ENCODE measurements at places on chromosomes 2 and 18.

- DNase-seq, result no peak
Measured at GRCh38 chr18:58227361-58227930, 183.4 kb downstream of the NEDD4L start.

- DNase-seq, result no peak
Measured at GRCh38 chr2:99420031-99420430, 69.8 kb downstream of the REV1 start.

- DNase-seq, result no peak
Measured at GRCh38 chr2:213229814-213230213, 54.5 kb upstream of the SPAG16 start.

GRCh38 chr2:113930448-113930847 is 40.6 kb downstream of the ACTR3 start:
- no peak for DNase-seq

- no peak for DNase-seq
Measured at GRCh38 chr2:190755772-190756415, 107.0 kb downstream of the NAB1 start.

DNA sequence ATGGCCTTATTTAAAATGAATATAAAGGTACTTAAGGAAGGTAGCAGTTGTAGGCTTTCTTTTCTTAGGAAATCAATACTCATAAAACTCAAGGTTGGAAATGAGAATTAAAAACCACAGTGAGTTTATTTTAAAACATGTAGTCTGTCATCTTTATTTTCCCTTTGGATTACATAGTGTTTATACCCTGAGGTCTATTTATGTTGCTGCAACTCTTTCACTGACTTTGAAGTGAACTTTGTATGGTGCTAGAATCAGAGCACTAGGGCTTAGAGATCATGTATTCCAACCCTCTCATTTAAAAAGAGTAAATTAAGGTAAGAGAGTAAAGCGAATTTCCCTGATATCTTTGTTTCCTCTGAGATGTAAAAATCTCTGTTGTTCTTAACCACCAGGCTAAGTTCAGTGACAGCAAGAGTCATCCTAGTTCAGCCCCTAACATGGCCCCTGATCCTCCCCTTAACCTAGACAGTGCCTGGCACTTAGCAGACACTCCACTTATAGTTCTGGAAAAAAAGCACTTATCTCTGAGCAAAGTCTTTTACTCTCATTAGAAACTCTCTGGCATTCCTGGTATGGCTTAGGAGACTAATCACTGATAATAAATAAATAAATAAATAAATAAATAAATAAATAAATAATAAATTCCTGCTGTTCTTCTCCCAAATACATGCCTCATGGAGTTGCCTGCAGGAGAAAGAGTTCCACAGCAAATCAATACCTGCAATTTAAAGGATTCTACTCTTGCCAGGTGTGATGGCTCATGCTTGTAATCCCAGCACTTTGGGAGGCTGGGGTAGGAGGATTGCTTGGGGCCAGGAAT is 33.0 kb upstream of the PPP1R1C start:
- no peak for DNase-seq

DNA sequence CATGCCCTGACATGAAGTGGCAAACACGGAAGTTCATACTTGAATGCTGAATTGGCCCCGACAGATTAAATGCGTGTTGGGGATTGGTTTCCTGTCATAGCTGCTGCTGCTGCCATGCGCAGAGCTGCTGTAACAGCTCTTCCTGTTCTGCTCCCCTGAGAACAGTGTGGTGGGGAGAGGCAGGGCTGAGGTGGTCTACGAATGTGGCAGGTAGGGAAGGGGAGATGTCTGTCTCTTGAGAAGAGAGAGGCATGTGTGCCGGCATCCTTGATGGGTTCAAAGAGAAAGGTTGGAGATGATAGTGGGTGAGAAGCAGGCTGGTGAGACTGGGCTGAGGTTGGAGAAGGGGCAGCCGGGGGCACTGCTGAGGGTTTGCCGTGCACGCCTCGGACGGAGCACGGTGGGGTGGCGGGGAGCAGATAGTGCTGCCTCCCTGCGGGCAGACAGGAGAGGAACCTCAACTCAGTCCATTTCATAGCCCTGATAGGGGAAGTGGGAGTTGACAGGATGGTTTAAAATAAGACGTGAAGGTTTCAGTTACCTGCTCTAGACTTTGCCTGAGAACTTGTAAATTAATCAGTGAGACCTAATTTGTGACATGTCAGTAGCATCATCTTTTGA is 46.1 kb downstream of the TMEM185B start:
- DNase-seq, result peak; percentile 74

GRCh38 chr18:48074929-48075706 is 144.7 kb upstream of the SMAD2 start:
- DNase-seq, result no peak

All from RWPE2 (cell line).